NCI-H510A treated with DMSO at 0.1 percent for 48 hours (cell line): ENCODE measurements at places on chromosomes 1 and 21.

DNA sequence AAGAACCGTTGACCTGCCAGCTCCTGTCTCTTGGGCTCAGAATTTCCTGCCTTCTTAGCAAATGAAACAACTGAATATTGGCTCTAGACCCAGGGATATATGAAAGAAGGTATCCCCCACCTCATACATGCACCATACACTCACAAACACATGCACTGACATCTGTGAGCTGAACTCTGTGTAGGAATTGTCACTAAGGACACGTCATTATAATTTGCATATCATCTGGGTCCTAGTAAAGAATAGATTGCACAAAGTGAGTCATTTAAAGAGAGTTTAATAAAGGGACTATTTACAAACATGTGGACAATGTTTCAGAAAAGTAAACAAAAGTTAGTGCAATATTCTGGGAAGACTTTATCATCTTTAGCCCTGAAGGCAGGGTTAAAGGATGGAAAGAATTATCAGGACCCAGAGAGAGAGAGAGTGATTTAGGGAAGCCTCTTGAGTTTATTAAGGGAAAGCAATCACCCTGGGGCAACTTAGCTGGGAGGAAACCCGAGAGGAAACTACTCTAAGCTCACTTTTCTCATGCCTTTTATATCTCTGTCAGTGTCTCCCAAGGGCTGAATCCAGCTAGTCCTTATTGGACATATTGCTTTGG lies 74.1 kb upstream of the PLA2G4A start:
- DNase-seq: no peak

DNA sequence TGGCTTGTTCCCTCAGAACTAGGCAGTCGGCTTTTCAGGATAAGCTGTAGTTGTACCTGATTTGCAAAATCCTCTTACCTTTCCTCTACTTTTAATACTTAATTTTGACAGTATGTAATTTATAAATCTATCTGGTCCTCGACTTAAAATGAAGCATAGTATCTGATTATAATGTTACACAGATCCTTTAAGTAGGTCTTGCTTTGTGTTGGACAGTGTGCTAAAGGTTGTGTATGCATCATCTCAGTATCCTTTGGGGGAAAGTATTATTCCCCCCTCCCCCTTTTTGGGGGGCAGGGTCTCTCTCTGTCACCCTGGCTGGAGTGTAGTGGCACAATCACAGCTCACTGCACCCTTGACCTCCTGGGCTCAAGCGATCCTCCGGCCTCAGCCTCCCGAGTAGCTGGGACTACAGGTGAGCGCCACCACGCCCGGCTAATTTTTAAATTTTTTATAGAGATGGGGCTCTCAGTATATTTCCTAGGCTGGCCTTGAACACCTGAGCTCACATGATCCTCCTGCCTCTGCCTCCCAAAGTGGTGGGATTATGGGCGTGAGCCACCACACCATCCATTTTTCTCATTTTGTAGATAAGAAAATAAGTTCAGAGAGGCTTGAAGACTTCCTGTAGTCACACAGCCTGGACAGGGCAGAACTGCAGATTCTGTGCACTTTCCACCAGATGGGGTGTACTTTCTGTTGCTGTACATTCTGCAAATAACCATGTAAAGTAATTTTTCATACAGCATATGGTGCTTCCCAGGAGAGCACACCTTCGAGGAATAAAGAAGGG lies 791 bp upstream of the STX6 start:
- no peak for DNase-seq

- no peak for DNase-seq
Measured at GRCh38 chr1:233357595-233358397, 30.3 kb downstream of the MAP3K21 start.

DNA sequence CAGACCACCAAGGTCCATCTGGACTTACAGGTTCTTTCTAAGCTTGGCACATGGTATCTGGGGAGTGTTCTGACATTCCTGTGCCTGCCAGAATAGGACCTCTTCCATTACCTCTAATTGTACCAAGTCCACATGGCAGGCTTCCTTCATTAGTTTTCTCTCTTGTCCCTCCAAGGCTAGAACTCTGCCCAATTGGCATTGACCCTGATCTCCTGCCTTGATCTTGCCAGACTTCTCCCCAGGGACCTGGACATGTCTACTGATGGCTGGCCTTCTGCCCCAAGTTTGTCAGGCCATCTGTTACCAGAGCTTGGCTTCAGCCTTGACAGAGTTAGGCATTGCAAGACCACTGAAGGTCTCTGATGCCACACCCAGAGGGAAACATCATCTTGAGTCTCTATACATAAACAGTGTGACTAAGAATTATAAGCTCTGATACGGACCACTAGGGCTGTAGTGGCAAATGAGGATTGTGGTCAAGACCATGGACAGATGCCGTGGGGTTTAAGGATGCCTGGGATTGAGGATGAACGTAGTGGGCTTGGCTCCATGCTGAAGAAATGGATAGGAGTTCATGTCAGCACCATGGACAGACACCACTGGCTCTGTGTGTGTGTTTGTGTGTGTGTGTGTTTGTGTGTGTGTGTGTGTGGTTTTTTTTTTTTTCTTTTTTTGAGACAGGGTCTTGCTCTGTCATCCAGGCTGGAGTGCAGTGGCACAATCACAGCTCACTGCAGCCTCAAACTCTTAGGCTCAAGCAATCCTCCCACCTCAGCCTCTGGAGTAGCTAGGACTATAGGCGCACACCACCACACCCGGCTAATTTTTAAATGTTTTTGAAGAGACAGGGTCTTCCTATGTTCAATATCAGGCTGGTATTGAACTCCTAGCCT lies 19.5 kb upstream of the PSMB2 start:
- no peak for DNase-seq

- peak; percentile 72 for DNase-seq
Measured at GRCh38 chr1:44407430-44408211, 2.6 kb downstream of the RNF220 start.

- peak; percentile 32 for DNase-seq
Measured at GRCh38 chr1:1407636-1408318, 684 bp upstream of the MRPL20 start.

GRCh38 chr1:160971618-160972056 lies 17.0 kb upstream of the ITLN2 start:
- DNase-seq: no peak

DNA sequence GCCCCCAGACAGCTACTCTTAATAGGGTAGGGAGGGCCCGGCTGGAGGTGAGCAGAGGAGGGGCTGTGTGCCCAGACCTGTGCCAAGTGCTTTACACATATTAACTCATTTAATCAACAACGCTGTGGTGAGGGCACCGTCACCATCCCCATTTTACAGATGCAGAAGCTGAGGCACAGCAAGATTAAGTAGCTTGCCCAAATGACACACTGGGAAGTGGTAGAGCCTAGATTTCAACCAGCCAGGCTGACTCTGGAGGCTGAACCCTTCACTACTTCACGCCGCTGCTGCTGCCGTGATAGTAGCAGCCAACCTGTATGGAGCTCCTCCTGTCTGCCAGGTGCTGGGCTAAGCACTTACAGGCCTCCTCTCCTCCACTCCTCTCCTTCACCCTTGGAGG lies 127.2 kb downstream of the PTPRU start:
- no peak for DNase-seq

DNA sequence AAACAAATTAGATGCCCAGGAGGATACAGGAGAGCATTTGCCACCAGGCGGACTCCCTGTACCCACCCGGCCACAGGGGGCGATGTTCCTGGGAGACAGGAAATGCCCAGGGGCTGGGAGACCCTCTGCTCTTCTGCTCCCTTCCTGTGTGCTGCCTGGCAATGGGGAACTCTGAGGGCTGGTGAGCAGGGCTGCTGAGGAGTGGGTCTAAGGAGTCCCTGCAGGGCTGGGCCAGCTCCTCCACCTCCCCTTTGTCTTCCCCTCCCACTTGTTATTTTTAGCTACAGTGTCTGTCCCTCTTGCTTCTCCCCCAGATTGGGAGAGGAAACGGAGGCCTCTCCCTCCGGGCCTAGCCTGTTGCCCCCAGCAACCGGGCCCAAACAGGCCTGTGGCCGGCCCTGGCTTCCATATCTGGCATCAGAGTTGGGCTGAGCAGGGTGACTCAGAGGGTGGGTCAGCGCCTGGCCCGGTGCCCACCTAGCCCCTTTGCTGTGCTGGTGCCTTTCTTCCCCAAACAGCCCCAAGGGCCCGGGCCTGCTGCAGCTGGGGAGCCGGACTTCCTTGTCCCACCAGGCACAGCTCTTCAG lies 11.6 kb downstream of the LMNA start:
- no peak for DNase-seq

GRCh38 chr1:224506141-224506814 lies 71.7 kb upstream of the WDR26 start:
- no peak for DNase-seq

DNA sequence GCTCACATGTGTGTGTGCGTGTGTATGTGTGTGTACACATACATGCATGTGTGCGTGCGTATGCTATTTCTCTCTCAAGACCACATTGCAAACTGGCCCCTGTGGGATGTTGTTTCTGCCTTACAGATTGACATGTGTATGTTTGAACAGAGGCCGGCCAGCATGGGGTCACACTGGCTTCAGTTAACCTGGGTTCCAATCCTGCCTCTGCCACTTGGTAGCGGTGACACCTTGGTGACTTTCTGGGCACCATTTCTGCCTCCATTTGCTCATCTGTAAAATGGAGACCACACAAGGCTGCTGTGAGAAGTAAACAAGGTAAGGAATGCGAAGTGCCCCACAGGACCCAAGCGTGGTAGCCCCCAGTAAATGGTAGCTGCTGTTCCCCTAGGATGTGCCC lies 51.7 kb downstream of the TCP10L start:
- no peak for DNase-seq
